Central memory CD8-positive, alpha-beta T cell (primary cell): ENCODE measurements at places on chromosomes 2 and 18.

- H3K27me3 ChIP-seq: peaks cover 77% of the 10 kb centered on the region
- H3K4me3 ChIP-seq: no peak overlapping the region
- no peak overlapping the region for H3K27ac ChIP-seq
- no peaks in the 10 kb centered on the region for H3K4me1 ChIP-seq
- no peaks in the 10 kb centered on the region for H3K36me3 ChIP-seq
These were observed 144.4 kb downstream of the MREG start for GRCh38 chr2:215868846-215869543.

- DNase-seq: no peak
- peaks cover 35% of the 10 kb centered on the region for H3K27me3 ChIP-seq
- H3K36me3 ChIP-seq: no peaks in the 10 kb centered on the region
- no peaks in the 10 kb centered on the region for H3K4me1 ChIP-seq
- H3K4me3 ChIP-seq: no peak overlapping the region
These were observed 93.7 kb downstream of the HS1BP3 start for GRCh38 chr2:20557226-20557625.

- H3K4me3 ChIP-seq: no peak overlapping the region
- DNase-seq: no peak
- peaks cover 32% of the 10 kb centered on the region for H3K4me1 ChIP-seq
- H3K27me3 ChIP-seq: no peaks in the 10 kb centered on the region
- peak overlapping the region; percentile 79 for H3K27ac ChIP-seq
These were observed 1.4 kb upstream of the SLC23A3 start for GRCh38 chr2:219171231-219171651.

DNA sequence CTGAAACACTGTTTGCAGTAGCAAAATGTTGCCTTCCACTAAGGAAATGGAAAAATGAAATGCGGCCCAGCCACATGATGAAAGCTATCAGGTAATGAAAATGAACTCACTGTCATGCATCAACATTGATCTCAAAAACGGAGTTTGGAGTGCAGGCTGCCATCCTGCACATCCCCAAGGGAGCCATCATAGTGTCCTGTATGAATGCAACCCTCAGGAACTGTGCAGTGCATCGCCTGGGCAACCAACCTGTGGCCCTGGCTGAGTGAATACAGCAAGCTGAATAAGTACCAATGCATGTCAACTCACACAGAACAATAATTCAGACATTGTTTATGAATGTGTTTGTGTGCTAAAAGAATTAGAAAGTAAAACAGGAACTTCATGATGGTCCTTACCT lies 23.1 kb upstream of the TXNDC2 start:
- H3K27me3 ChIP-seq: peaks cover 30% of the 10 kb centered on the region
- no peaks in the 10 kb centered on the region for H3K36me3 ChIP-seq
- no peak for DNase-seq
- no peak overlapping the region for H3K4me3 ChIP-seq
- H3K27ac ChIP-seq: no peak overlapping the region

DNA sequence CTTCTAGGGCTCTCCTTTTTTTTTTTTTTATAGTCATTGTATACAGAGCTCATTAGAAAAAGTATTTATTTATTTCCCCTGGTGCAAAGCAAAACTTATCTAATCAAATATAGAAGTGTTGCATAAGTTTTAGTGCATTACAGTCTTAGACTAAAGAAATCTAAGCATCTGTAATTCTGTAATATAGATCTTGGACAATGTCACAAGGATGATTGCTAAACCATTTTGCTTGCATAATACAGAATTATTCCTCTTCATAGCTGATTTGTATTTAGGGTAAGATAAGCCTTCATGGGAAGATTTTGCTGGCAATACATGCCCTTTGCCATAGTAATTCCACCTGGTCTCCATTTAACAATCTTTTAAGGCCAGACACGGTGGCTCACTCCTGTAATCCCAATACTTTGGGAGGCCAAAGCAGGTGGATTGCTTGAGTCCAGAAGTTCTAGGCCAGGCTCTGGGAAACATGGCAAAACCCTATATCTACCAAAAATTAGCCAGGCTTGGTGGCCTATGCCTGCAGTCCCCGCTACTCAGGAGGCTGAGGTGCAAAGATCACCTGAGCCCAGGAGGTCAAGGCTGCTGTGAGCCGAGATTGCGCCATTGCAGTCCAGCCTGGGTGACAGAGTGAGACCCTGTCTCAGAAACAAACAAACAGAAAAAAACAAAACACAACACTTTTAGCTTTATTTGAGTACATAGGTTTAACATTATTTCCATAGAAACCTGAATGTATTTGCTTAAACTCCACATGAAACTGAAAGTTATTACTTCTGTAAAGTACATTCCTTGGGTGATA lies 2.2 kb upstream of the ACADL start:
- peaks cover 2% of the 10 kb centered on the region for H3K36me3 ChIP-seq
- no peak overlapping the region for H3K4me3 ChIP-seq
- DNase-seq: no peak

GRCh38 chr2:235600926-235601325 lies 107.1 kb downstream of the AGAP1 start:
- H3K27me3 ChIP-seq: peaks cover 7% of the 10 kb centered on the region
- H3K27ac ChIP-seq: peak overlapping the region; percentile 30
- no peak overlapping the region for H3K4me3 ChIP-seq
- H3K4me1 ChIP-seq: peaks cover 8% of the 10 kb centered on the region

- peaks cover 21% of the 10 kb centered on the region for H3K27me3 ChIP-seq
- peak overlapping the region; percentile 81 for H3K4me3 ChIP-seq
- H3K4me1 ChIP-seq: peaks cover 55% of the 10 kb centered on the region
- no peak for DNase-seq
- H3K36me3 ChIP-seq: peaks cover 6% of the 10 kb centered on the region
These were observed 579 bp upstream of the ITM2C start for GRCh38 chr2:230864122-230864604.

GRCh38 chr2:10022445-10022844 lies 20.9 kb upstream of the KLF11 start:
- no peaks in the 10 kb centered on the region for H3K4me1 ChIP-seq
- H3K27me3 ChIP-seq: peaks cover 9% of the 10 kb centered on the region
- H3K27ac ChIP-seq: no peak overlapping the region

GRCh38 chr18:35693829-35694228 lies 112.3 kb downstream of the GALNT1 start:
- no peaks in the 10 kb centered on the region for H3K27me3 ChIP-seq
- DNase-seq: no peak
- H3K4me1 ChIP-seq: no peaks in the 10 kb centered on the region

- H3K27me3 ChIP-seq: no peaks in the 10 kb centered on the region
- DNase-seq: no peak
- H3K36me3 ChIP-seq: peaks cover 5% of the 10 kb centered on the region
These were observed 16.5 kb upstream of the CNNM3 start for GRCh38 chr2:96799623-96799935.

- H3K27ac ChIP-seq: no peak overlapping the region
- no peaks in the 10 kb centered on the region for H3K27me3 ChIP-seq
- peaks cover 10% of the 10 kb centered on the region for H3K4me1 ChIP-seq
These were observed 40.4 kb downstream of the KIDINS220 start for GRCh38 chr2:8796878-8797550.

GRCh38 chr2:58594175-58594574 lies 353.1 kb upstream of the FANCL start:
- H3K27ac ChIP-seq: no peak overlapping the region
- H3K36me3 ChIP-seq: no peaks in the 10 kb centered on the region
- no peak for DNase-seq
- H3K4me1 ChIP-seq: no peaks in the 10 kb centered on the region
- H3K4me3 ChIP-seq: no peak overlapping the region
- no peaks in the 10 kb centered on the region for H3K27me3 ChIP-seq

- H3K4me3 ChIP-seq: no peak overlapping the region
- H3K36me3 ChIP-seq: no peaks in the 10 kb centered on the region
- no peaks in the 10 kb centered on the region for H3K4me1 ChIP-seq
- H3K27ac ChIP-seq: no peak overlapping the region
These were observed 84.8 kb downstream of the CCBE1 start for GRCh38 chr18:59612381-59612780.

GRCh38 chr18:37249895-37250618 lies 315.5 kb downstream of the CELF4 start:
- peaks cover 65% of the 10 kb centered on the region for H3K27me3 ChIP-seq
- no peak for DNase-seq
- no peaks in the 10 kb centered on the region for H3K36me3 ChIP-seq
- H3K4me3 ChIP-seq: no peak overlapping the region
- H3K4me1 ChIP-seq: peaks cover 1% of the 10 kb centered on the region

DNA sequence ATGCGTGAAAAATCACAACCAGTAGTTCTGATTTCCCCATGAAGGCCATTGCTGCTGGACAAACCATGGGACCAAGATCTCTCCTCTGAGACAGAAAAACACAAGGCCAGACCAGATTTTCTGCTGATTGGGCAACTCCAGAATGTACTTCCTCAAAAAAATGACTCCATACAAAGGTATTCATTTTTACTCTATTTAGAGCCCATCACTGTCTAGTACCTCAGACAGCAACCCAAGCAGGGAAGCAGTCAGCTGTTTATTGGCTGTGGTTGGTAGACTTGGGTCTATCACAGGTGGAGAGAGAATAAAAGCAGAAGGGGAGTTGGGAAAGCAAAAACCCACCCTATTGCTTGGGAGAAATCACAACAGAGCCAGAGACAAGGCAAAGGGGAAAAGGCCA lies 219.9 kb downstream of the PIK3C3 start:
- no peak overlapping the region for H3K4me3 ChIP-seq
- H3K4me1 ChIP-seq: no peaks in the 10 kb centered on the region
- peaks cover 2% of the 10 kb centered on the region for H3K36me3 ChIP-seq
- no peak overlapping the region for H3K27ac ChIP-seq
- DNase-seq: no peak
